GM23338 (cell line): ENCODE measurements at places on chromosomes 6 and 20.

DNA sequence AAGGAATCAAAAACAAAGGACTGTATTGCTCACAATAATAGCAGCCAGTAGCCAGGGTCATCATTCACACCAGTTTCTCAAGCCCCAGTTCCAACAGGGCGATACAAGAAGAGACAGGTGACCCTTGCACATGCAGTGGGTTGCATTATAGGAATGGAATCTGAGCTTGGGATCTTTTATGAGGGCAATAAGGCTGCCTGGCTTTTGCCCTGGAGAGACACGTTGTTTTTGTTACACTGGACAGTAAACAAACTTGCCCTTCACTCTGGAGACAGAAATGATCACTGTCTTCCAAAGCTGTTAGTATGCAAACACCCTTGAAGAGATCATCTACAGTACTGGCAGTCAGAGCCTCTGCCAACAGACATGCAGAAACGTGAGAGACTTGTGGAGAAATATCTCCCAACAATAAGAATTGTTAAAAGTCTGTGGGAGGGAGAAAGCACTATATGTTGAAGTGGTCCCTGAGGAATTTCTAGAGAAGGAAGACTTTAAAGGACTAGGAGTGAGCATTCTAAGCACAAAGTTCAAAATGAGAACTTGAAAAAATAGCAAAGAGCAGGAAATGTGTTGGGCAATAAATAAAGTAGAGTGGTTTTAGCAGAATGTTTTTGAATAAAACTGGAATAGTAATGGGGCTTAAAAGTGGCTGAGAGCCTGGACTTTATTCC, 6.2 kb upstream of the COL12A1 start:
- DNase-seq = no peak

DNA sequence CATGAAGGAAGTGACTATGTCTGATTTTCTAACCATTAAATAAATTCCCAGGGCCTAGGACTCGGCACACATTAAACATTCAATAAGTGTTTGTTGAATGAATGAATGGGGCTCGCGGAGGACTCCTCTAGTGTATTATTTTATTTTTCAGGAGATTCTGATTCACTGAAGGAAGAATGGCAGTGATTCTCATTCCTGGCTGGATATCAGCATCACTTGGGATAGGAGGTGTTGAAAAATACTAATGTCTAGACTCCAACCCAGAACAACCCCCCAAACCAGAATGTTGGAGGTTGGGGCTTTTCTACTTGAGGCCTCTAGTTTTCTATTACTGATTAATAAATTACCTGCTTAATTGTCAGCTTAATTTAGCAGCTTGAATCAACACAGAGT, 195.4 kb downstream of the BTBD3 start:
- DNase-seq = no peak

GRCh38 chr20:16314748-16315159, 258.5 kb downstream of the KIF16B start:
- DNase-seq = no peak

- DNase-seq = no peak
Measured at GRCh38 chr6:109453594-109454495, 1.7 kb downstream of the MICAL1 start.

- DNase-seq = no peak
Measured at GRCh38 chr20:17678886-17679285, 3.2 kb downstream of the RRBP1 start.

DNA sequence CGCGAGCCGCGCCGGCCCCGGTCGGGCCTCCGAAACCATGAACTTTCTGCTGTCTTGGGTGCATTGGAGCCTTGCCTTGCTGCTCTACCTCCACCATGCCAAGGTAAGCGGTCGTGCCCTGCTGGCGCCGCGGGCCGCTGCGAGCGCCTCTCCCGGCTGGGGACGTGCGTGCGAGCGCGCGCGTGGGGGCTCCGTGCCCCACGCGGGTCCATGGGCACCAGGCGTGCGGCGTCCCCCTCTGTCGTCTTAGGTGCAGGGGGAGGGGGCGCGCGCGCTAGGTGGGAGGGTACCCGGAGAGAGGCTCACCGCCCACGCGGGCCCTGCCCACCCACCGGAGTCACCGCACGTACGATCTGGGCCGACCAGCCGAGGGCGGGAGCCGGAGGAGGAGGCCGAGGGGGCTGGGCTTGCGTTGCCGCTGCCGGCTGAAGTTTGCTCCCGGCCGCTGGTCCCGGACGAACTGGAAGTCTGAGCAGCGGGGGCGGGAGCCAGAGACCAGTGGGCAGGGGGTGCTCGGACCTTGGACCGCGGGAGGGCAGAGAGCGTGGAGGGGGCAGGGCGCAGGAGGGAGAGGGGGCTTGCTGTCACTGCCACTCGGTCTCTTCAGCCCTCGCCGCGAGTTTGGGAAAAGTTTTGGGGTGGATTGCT, 1.3 kb downstream of the VEGFA start:
- DNase-seq = peak; percentile 71

GRCh38 chr6:116011520-116011919, 49.2 kb downstream of the FRK start:
- no peak for DNase-seq

DNA sequence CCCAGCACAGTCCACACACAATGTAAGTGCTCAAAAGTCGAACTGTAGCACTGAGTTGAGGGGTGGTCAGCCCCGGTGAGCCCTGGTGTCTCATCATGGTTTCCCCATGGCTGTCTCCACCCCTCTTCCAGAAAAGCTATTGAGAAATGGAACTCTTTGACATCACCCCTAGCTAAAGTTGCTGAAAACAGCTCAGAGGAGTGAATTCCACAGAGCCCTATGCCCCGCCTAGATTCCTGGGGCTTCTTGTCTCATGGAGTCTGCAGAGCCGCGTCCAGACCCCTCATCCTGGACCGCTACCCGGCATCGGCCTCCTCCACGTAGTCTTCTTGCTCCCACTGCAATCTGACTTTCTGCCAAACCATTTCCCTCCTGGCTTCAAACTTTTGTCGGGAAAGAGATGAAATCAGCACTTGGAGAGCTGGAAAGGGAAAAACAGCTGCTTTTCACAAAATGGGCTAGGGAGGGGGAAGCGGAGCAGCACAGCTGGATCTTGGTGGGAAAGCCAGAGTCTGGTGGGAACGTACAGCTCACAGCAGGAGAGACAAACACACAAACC, 132.2 kb downstream of the SNX5 start:
- no peak for DNase-seq

- DNase-seq = no peak
Measured at GRCh38 chr6:140388192-140388802, 1013.8 kb upstream of the CITED2 start.

DNA sequence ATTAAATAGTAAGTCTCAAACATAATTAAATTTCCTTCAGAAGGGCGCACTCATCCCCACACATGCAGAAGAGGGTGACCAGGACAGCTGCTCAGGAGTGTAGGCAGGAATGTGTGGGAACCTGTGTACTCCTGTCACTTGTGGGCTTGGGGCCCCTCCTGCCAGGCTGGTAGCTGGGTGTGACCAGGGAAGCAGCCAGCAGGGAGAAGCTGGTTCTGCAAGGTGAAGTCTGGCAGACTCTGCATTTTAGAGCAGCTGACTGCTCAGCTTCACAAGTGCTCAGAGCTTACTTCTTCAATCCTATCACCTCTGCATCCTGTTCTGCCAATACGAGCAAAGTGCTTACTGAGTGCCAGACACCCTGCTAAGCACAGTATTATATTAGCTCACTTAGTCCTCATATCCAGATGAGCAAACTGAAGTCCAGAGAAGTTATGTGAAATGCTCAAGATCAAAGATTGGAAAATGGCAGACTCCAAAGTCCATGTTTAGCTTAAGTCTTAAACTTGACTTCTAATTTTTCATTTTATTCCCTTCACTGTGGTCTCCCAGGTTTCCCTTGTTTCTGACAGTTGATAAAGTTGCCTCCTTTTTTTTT, 27.9 kb downstream of the ELMO2 start:
- no peak for DNase-seq

- DNase-seq = no peak
Measured at GRCh38 chr6:5499644-5500306, 238.5 kb downstream of the FARS2 start.

DNA sequence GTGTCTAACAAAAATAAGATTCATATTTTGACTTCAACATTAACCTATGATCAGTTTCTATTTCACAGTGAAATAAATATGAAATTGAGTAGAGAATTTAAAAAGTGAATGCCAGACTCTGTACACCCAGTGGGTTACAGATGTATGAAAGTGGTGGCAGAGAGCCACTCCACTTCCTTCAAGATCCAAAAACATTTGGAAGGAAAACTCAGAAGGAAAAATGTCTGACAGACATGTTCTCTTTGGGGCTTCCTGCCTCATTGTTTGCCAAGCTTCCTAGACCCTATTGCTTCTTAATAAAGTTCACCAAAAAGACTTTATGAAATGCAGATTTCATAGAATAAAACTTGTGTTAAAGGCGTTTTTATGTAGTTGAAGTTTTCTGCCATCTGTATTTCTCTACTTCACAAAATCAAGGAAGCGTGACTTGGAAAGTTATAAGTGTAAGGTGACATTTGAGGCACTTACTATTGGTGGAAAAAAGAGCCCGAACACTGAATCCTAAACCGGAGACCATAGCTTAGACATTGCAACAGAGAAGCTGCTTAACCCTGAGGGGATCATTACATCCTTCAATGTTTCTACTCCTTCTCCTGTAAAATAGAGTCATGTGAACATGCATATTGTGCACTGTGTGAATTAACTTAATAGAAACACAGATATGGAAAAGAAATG, 12.8 kb downstream of the HMGCLL1 start:
- no peak for DNase-seq

DNA sequence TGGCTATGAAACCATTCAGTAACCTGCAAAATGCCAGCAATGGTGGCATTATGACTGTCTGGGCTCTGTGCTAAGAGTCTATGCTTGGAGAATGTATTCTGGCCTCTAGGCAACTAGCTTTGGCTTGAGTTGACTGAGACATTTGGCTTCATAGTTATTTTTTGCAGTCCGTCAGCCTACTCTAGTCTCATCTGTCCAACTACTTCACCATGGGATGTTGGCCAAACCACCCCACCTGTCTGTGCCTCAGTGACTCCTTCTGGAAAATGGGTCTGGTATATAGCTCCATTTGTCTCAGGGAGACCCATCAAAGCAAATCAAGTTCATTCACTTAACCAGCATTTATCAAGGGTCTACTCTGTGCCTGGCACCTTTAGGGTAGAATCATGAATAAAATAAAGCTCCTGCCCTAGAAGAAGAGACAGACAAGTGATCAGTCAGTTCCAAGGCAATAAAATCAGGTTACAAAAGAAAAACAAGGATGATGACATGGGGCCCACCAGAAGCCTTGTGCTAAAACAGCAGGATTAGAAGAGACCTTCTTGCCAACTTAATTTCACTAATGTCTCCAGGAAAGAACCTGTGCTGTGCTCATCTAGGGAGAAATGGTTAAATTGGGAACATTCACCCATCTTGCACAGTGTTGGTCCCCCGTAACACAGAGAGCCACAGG, 102.4 kb upstream of the ARMC2 start:
- no peak for DNase-seq

GRCh38 chr6:50361641-50362331, 312.1 kb upstream of the DEFB112 start:
- DNase-seq = peak; percentile 11

DNA sequence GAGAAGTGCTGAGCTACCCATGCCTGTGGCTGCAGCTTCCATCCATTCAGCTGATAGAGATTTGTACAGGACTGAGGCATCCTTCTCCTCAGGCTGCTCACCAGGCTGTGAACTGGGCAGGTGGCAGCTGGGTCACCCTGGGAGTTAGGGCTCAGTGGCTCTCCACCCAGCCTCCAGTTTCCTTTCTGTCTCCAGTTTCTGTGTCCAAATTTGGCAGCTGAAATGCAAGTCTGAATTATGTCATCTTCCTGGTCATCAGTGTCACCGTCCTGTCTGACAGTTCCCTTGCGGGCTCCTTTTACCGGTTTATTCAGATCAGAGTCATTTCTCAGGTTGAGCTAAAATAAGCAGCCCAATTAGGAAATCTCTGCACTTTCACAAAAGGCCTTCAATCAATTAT, 93.3 kb downstream of the EDN1 start:
- DNase-seq = no peak

GRCh38 chr6:156977527-156978291, 200.5 kb downstream of the ARID1B start:
- DNase-seq = no peak

- DNase-seq = no peak
Measured at GRCh38 chr6:89894169-89894568, at the start of gene GJA10. Gene GJA10 (plus strand): TSS chr6:89894469. CDS start chr6:89894469, 0 bp downstream.

DNA sequence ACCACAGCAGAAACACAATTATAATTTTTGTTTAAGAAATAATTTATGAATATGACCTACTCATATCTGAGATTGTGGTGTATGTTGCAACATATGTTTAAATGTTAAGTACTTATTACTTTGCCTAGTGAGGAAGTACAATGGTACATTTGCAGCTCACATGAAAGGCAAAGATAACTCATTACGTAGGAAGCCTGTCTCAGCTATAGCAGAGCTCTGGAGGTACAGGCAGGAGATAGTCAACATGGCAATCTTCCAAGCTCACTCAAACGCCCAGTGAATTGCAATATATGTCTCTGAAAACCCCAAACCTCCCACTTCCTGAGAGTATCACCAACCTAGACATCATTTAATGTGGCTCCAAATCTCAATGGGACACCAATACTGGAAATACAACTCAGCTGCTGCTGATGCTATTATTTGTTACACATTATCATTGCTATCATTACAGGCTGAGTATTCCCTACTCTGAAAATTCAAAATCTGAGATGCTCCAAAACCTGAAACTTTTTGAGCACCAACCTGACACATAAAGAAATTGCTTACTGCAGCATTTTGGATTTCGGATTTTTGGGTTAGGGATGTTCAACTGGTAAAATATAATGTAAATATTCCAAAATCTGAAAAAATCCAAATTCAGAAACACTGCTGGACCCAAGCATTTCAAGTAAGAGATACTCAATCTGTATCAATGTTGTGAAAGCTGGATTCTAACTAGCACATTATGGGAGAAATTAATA, 25.1 kb upstream of the GSTA4 start:
- DNase-seq = no peak
